IMR-90 (cell line): ENCODE measurements at places on chromosomes 16 and 17. TPM values are rescaled to one million over a fixed set of nuclear protein-coding genes. Genes with fewer than 3 reads are reported as not detected.

DNA sequence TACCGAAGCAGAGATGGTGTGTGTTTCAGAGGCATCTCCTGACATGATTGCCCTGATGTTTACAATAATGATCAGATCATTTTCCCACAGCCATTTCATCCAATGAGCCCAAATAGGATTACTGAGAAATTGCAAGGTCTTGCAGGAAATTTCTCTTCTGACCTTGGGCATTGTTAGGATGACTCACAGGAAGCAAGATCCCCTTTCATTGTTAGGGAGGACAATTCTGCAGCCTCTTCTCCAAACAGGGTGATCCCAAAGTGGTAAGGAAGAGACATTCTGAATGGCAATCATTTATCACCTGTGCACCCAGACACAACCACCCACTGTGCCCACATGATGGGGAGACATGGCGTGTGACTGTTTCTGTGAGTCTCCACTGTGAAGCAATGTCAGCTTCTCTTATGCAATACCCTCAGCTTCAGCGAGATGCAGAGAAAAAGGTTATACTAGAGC is 306.7 kb upstream of the XYLT1 start:
- peak; percentile 27 for DNase-seq

DNA sequence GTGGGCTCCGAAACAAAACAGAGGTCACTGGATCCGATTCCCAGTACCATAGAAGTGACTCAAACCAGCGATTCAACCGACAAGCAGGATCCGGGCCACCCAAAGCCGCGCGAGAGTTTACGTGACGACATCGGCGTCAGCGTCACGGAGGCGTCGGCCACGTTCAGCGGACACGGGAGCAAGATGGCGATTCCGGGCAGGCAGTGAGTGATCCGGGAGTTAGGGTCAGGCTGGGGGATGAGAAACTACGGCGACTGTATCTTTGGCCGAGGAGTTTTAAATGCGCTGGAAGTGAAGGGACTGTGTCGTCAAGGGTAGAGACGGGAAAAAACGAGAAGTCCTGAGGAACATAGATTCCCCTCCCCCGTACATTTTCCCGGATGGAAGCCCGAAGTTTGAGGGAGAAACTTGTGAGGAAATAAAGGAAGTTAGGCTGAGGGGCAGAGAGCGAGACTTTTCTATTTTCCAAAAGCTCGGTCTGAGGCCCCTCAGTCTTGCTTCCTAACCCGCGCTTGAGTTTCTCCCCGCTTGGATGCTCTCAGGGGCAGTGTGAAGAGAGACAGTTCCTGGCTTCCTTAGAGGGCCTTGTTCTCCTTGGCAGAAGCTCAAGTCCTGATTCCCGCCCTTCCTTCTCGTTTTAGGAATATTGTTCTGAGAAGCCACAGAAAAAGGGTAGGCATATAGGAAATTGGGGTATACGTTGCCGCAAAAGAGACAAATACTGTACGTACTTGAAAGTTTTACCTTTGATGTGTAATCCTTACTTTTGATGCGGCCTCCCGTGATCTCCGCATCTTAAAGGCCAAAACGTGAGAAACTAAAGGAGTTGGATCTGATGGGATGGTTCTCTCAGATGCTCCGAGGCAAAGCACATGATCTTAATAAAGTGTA is at the start of gene NSRP1:
NSRP1 (plus strand) TSS at position 156 of the 891 bp plus-strand sequence; CDS start at position 184, 28 bp downstream.
- peak; percentile 96 for DNase-seq

DNA sequence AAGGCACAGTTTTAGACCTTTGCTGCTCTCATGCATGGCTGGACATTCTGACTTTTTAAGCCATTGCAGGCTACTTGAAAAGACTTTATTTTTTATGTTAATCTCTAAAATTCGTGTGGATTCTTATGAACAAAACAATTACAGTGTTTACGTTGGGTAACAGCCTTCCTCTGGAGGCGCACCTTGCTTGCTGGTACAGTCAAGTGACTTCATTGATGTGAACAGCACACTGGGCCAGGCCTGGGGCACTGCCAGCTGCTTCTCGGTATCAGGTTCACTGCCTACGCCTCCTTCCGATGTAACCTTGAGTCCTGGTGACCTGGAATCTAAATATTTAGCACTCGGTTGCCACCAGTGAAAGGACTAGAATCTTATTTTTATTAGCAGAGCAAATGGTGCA is 27.8 kb downstream of the MARCHF10 start:
- no peak for DNase-seq

GRCh38 chr17:17183744-17184143 is 22.4 kb downstream of the PLD6 start:
- no peak for DNase-seq

DNA sequence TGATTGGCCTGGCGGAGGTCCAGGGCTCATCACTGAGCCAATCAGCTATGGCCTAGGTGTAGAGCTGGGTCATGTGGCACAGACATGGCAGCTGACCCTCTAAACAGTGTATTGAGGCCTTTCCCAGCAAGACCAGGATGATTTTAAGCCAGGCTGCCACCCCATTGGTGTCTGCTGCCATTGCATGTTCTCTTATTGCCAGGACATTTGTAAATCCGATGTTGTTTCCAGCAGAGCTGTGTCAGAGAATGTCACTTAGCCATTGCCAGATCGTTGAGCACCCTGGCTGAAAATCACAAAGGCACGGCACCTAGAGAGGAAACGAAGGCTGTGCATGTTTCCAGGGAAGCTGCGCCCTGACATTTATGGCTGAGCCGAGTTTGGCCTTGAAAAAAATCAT is 33.4 kb downstream of the RBFOX1 start:
- DNase-seq: no peak

GRCh38 chr17:47898241-47898640 is 2.2 kb downstream of the SP2 start:
- no peak for DNase-seq

GRCh38 chr16:84924331-84925091 is 86.8 kb downstream of the ZDHHC7 start:
- no peak for DNase-seq

DNA sequence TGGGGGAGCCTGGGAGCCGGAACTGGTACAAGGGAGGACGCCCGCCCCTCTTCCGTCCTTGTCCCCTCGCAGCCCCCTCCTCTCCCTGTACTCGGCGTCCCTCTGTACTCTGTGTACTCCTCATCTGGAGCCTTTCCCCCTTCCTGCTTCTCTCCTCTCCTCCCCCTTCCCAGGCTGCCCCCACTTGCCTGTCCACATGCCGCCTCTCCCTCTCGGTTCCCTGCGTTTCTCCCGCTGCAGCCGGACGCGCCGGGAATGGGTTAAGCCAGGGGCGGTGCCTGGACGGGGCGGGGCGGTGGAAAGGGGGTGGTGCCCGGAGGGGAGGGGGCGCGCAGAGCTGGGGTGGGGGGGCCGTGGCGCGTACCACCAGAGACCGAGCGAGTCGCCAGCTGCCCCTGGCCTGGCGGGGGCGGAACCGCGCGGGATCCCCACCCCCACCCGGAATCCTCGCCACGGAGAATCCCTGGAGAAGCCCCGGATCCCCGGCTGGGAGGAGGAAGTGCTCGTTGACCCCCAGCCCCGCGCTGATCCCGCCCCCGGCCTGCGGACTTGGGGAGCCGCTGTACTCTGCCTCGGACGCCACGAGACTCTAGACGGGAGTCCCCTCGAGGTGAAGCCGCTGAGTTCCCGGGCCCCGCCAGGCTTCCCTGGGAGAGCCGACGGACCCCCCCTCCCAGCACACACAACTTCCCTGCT is 22.6 kb downstream of the GJD3 start:
- DNase-seq: peak; percentile 50

- DNase-seq: no peak
These were observed 17.4 kb downstream of the MAP2K3 start for GRCh38 chr17:21301593-21302550.

DNA sequence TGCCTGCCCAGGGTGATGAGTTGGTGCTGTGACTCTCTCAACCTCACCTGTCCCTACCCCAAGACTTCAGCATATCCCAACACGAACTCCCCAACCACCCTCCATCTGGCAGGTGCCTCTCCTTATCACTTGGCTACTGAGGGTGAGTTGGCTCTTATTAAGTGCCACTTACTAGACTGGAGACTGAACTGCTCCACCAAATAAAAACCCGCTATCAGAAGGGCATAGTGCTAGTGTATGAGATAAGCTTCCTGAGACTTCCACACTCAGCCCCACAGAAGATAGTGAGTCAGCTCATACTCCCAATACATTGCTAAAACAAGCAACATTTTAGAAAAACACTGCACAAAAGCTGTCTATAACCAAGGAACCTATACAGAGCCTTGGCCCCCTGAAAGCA is 16.0 kb upstream of the CCL18 start:
- DNase-seq: no peak

- no peak for DNase-seq
These were observed 738.8 kb downstream of the WWOX start for GRCh38 chr16:78838276-78838675.

DNA sequence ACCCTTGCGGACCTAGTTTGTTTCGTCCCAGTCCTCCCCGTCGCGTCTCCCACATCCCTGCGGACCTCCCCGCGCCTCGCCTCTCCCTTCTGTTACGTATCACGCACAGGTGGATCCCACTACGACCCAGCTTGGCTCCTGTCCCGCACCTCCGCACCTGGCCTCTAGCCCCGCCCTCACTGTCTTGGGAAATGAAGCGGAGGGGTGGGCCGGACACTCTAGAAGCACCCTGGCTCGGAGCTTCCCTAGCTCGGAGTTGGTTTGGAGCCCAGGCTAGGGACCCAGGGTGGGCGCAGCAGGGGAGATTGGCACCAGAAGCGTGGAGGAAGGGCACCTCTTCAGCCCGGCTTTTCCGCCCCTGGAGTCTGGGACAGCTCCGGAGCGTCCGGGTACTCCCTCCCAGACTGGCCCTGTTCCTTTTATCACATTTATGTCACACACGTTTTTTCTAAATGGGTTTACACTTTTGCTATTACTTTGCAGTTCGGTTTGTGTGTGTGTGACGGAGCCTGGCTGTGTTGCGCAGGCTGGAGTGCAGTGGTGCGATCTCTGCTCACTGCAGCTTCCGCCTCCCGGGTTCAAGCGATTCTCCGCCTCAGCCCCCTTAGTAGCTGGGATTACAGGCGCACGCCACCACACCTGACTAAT is 1.4 kb upstream of the CEMP1 start:
- DNase-seq: peak; percentile 34

GRCh38 chr17:14752011-14752410 is 451.1 kb downstream of the HS3ST3B1 start:
- DNase-seq: no peak

GRCh38 chr17:81253358-81254131 is 14.4 kb downstream of the NDUFAF8 start:
- peak; percentile 31 for DNase-seq

DNA sequence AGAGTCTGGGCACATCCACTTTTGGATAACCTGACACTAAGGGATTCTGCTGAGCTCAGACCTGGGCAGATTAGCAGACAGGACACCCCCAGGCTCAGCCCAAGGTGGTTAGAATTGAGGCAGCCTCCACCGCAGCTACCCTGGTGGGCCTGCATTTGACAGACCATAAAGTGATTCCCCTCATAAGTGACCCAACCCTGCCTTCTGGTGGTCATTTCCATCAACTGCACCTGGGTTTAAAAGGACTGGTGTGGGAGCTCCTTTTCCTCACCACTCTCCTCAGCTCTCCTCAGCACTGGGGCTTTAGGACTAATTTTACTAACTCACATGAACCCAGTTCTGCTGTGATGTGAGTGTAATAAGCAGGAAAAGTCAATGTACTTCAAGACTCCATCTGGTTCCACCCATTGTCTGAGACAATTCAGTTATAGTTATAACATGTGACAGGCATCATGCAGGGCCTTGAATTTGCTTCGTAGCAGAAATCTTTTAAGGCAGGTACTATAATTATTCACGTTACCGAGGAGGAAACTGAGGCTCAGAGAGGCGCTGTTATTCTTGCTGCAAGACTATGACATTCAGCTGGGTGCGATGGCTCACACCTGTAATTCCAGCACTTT is 42.5 kb downstream of the MYH3 start:
- DNase-seq: peak; percentile 51

- DNase-seq: no peak
These were observed 2.9 kb upstream of the PRKCB start for GRCh38 chr16:23832882-23833281.

DNA sequence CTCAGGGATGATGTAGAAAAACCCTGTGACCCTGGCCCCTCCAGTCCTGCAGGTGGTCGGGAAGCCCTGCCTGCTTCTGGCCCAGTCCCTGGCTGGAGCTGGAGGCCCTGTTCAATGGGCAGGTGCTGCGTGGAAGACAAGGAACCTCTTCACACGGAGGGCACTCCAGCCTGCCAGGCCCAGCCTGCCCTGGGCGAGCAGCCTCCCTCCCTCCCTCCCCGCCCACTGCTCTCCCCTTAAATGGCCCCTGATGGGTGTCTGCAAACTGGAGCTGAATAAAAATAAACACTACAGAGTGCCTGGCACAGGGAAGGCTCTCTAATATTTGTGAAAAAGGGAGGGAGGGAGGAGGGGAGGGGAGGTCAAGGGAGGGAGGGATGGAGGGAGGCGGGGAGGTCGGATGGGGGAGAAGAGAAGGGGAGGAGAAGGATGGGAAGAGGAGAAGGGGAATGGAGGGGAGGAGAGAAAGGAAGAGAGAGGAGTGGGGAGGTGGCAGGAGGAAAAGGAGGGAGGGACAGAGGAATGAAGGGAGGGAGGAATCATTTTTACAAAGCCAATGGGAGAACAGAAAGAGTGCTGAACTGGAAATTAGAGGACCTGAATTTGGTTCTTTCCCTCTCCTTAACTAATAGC is 222.8 kb upstream of the TNRC6C start:
- no peak for DNase-seq

- DNase-seq: peak; percentile 41
These were observed 84.0 kb upstream of the NOL11 start for GRCh38 chr17:67633751-67634211.

DNA sequence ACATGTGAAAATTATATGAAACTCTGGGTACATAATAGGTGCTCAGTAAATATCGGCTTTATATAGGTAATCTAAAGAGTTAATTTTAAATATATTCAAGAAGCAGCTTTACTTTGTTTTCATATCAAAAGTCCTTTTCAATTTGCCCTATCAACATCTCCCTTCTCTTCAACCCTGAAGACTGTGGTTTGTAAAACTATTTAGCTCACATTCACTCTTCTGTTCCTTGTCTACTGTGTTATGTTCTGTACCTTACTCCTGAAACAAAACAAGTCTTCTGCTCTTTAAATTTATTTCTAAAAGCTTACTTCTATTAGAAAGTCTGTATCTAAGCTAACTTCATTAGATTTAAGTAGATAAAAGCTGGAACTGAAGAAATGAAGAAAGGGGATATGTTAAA is 301.7 kb upstream of the PMFBP1 start:
- DNase-seq: no peak

GDPD1 gene
- total RNA-seq: 0.72 and 1.1 TPM in 2 replicates

PLLP gene
- not detected in 2 replicates for total RNA-seq

TEX19 gene
- total RNA-seq: under 0.01 and 0.28 TPM in 2 replicates

MAPT gene
- under 0.01 and 0.18 TPM in 2 replicates for total RNA-seq

TMEM132E gene
- total RNA-seq: not detected in 2 replicates

KRTAP9-2 gene
- total RNA-seq: not detected in 2 replicates

NPIPB6 gene
- total RNA-seq: 0.18 and 0.56 TPM in 2 replicates

ARRB2 gene
- total RNA-seq: 3.9 and 6.1 TPM in 2 replicates

PIMREG gene
- total RNA-seq: 19.4 and 21.5 TPM in 2 replicates

FBXO31 gene
- total RNA-seq: 10.4 and 10.6 TPM in 2 replicates

TBC1D3E gene
- total RNA-seq: not detected in 2 replicates

CD300LF gene
- not detected in 2 replicates for total RNA-seq
